CD4-positive, alpha-beta T cell treated with Interleukin-6 at 100 ng/mL for 8 hours (primary cell): ENCODE measurements at places on chromosomes 6 and 20.

DNA sequence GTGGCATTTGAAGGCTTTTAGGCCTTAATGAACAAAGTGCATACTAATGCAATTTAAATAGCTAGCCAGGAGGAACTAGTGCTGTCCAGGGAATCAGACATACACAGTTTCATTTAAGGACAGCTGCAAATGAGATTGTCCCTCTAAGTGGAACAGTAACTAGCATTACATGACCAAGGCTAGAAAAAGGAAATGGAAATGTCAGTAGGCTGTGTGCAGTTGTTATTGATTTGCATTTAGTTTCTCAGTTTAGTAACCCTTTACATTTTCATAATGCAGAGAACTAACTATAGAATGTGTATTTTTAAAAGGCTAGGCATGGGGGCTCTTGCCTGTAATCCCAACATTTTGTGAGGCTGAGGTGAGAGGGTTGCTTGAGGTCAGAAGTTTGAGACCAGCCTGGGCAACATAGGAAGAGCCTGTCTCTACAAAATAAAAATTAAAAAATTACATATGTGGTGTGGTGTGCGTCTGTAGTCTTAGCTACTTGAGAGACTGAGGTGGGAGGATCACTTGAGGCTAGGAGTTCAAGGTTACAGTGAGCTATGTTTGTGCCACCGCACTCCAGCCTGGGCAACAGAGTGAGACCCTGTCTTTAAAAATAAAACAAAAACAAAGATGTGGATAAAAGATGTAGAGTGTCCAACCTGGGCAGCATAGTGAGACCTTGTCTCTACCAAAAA is 468.0 kb downstream of the UTRN start:
- no peak for DNase-seq

GRCh38 chr6:24996269-24996836 is 60.6 kb upstream of the RIPOR2 start:
- no peak for DNase-seq

DNA sequence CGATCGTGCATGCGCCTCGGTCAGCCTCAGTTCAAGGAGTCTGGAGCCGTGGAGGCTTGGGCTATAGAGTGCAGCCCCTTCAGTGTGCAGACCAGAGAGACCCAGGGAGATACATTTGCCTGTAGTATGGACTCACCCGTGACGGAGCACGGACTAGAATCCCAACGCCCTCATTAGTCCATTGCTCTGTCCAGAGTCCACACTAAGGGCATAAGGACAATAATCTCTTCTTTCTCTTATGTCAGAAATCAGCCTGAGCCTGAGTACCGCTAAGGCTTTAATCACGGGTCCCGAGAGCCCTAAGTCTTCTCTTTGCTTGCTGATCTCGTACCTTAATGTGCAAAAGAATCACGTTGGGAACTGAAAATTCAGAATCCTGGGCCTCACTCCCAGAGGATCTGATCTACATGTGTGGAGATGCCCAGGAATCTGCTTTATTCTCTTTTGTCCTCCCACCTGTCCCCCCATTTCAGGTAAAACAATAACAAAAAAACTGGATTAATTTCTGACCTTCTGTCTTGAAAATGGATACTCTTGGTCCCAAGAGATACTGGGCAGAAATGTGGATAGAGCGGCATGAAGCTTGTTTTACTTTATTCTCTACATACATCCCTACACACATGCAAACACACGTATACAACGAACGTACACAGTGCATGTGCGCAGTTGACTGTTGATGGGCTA is 671 bp downstream of the BPHL start:
- no peak for DNase-seq

DNA sequence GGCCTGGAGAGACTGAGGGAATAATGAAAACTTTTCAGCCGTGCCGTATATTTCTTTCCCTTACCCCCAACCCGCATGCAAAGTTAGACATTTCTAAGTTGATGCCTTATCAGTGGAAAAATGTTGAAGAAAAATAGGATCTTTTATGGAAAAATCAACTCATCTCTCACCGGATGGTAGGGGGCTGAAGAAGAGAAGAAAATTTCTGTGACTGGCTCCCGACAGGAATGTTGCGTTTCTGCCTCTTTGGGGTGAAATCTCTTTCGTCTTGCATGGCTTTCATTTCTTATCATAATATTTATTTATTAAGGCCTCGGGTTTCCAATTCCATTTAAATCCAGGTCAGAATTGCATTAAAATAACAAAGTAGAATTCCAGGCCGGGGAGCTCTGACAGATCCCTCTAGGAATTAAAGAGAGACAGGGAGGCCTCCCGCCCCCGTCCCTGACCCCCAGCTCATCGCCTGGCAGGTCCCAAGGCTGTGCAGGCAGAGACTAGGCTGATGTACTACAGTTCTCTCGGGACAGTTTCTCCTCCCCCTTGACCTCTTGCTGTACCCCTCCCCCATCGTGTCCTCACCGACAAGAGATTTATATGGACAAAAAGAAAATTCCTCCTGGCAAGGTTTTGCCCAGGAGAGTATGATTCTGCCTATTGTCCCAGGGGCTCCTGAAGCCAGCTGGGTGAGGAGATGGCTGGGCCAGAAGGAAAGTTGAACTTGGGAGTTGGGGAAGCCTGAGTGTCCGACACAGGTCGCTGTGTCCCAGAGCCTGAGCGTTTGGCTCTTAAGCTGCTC is 1.3 kb downstream of the SCUBE3 start:
- DNase-seq = no peak

DNA sequence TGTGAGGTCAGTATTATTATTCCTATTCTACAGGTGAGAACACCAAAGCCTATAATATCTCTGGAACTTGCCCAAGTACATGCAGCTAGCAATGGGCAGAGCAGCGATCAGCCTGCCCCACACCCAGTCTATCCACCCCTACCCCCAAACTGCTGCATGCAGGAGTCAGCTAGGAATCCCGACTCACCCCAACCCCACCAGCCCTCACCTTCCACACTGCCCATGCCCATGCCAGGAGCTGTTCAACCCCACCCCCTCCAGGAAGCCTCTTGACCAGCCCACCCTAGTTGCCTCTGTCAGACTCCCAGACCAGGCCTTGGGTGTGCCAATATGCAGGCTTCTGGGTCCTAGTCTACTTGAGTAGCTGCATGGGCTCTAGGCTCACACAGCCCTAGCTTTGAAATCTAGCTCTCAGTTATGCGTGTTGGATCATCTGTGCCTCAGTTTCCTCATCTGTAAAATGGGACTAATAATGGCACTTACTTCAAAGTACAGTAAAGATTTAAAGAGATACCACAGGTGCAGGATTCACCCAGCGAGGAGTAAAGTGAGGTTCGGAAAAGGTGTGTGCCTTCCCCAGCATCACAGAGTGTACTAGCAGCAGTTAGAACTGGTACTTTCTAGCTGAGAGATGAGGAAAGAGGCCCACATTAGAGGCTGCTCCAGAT is 173.2 kb downstream of the VEGFA start:
- DNase-seq = no peak

DNA sequence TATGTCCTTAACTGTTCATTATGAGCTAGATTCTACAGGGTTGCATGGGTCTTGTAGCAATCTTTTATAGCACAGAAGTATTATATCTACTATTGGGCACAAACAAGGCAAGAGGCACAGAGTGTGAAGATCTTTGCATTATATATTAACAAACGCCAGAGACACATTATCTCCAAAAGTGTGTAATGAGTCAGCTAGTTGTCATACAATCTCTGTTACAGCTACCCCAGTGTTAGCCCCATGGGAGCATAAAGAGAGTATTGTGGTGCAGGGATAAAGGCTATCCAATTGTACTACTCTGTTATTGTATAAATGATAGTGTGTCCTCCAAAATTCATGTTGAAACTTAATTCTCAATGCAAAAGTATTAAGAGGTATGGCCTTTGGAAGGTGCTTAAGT is 148.4 kb upstream of the RIMS1 start:
- DNase-seq = no peak

DNA sequence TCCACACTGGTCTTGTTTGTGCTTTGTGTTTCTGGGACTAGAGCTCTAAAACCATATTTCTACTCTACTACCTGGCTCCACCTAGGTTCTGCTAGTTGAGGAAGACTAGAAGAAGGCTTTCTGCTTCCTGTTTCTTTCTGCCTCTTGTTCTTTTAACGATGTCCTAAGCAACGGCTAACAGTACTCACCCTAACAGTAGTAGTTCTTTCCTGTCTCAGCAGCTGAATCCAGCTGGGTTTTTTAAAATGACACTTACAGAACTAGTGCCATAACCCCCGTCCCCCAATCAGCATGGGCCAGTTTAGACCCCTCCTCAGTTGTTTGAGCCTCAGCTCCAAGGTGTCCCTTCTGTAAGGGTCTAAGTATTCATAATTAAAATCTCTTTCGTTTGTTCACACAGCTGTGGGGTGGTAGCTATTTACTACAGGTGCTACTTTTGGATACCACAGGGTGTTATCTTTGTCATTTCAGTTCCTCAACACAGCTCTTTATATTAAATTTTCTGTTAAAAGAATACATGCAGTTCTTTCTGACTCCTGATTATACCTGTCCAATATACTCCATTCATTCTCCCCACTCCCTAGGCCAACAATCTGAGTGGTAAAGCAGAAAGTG is 790.2 kb downstream of the DHX35 start:
- DNase-seq = no peak

GRCh38 chr20:51667002-51667408 is 101.2 kb downstream of the ATP9A start:
- no peak for DNase-seq

- no peak for DNase-seq
Measured at GRCh38 chr20:4519534-4519933, 202.2 kb upstream of the PRND start.

DNA sequence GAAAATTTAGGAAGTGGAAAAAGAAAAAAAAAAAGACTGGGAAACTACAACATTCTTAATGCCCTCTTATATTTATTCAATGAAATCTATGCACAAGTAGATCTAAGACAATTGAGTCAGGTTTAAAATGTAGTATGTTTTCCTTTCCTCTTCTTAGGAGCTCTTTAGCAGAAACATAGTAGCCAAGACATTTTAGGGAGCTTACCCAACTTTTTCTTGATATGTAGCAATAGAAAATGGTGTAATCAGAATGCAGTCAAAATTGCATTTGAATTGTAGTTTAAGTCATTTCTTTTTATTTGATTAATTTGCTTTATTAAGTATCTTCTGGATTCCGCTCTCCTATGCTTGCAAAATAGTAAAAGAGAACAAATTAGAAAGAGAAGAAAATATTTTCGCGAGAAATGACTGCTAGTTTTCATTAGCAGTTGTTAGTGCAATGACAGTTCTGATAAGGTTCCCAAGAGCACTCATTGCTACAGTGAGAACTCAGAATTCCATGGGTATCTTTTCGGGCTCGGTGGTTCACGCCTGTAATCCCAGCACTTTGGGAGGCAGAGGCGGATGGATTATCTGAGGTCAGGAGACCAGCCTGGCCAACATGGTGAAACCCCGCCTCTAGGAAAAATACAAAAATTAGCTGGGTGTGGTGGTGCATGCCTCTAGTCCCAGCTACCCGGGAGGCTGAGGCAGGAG is 52.2 kb downstream of the JARID2 start:
- no peak for DNase-seq

GRCh38 chr6:124775121-124775520 is 187.1 kb upstream of the RNF217 start:
- DNase-seq = no peak

DNA sequence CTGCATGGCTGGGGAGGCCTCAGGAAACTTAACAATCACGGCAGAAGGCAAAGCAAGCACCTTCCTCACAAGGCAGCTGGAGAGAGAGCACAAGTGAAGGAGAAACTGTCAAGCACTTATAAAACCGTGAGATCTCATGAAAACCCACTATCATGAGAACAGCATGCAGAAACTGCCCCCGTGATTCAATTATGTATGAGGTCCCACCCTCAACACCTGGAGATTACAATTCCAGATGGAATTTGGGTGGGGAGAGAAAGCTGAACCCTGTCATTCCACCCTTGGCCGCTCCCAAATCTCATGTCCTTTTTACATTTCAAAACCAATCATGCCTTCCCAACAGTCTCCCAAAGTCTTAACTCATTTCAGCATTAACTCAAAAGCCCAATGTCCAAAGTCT is 107.2 kb upstream of the ECI2 start:
- DNase-seq = no peak

DNA sequence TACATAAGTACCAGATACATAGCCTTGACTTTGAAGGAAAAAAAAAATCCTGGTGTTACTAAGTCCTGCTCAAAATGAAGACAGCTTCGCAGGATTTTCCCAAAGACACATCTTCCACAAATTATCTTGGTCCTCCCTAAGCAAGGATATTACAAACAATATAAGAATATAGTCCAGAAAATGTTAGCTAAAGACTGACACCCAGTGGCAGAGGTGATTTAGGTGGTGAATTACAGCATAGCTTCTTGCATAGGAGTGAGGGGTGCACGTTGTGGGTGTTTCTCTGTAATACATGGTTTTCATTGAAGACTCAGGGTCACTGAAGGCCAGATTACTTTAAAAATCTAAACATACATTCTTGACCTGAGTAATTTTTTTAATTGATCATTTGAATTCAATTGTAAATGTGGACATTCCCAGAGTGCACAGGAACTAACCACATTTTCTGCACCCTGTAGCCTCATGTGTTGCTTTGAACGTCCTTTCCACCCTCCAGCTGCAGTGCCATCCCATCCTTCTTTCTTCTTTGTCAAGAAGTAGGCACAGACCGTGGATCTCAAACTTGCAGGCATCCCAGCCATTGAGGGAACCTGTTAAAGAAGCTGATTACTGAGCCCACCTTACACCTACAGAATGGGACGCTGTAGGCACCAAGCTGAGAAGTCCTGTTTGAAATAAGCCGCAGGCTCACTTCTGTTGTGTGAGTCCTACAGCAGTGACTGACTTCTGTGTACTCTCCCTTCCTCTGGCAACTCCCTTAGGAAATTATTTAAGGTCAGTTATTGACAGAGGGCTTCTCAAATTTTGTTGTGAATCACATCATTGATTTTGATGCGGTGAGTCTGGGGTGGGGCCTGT is 102.6 kb downstream of the PERP start:
- DNase-seq = peak; percentile 22

DNA sequence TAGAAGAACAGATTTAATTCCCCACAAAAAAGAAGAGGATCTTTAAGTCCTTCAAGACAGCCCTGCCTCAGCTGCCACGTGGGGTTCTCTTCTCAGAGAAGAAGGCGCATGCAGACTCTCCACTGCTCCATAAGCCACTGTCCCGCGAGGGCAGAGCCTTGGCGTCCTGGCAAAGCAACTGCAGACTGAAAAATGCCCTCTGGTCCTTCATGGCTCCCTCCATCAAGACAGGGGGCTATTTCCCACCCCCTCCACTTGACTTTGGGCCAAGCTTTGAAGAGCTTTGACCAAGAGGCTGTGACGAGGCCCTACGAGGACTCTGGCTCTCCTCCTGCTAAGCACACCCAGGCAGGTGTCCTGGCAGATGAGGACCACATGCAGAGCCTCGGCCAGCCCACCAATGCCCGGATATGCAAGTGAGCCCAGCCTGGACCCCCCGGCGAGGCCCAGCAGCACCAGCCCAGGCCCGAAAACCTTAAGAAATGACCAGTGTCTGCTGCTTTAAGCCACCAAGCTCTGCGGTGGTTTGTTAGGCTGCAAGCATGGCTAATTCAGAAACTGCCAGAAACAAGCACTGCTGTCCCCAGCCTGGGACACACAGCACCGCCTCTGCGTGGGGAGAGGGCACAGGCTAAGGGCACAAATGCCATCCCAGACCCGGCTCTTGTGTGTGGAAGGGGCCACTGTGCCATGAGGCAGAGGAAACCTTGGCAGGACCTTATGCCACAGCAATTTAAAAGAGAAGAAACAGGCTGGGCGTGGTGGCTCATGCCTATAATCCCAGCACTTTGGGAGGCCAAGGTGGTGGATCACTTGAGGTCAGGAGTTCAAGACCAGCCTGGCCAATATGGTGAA is 16.1 kb downstream of the GMEB2 start:
- no peak for DNase-seq

- no peak for DNase-seq
Measured at GRCh38 chr20:4820806-4821518, 99.3 kb downstream of the PRND start.

- no peak for DNase-seq
Measured at GRCh38 chr20:41335591-41335990, 5.0 kb upstream of the LPIN3 start.
